Brain microvascular endothelial cell (primary cell): ENCODE measurements at places on chromosomes 3 and 15.

DNA sequence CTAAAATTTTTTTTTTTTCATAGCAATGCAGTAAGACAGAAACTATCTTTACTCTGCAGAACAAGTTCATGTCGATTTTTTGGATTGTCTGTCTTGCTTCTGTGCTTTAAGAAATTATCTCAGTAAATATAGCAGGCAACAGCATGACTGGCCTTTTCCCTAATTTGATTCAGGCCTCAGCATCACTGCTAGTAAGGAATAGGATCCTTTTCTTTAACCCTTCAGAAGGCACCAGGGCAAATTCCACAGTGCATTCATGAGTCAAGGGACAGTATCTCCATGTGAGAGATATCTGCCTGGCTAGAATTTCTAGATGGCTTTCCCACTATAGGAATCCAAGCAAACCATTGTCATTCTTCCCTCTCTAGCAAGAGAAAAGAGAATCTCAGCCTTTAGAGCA lies 71.4 kb downstream of the TIPARP start:
- DNase-seq, result no peak

DNA sequence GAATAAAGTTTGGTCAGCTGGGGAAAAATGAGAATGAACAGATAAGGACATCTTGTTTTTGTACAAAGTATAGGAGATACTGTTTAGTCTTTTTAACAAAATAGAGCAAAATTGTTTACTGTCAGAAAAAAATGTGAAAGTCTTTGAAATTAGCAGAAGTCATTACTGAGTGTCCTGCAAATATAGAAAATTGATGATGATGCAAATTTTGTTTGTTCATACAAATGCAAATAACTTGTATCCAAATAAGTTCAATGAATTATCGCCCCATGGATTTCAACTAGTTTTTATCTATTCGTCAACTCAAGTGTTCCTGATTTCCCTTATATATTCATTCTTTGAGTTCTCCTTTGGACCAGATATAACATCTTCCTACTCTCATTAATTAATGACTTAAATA lies 378.0 kb upstream of the SGO1 start:
- DNase-seq, result no peak

DNA sequence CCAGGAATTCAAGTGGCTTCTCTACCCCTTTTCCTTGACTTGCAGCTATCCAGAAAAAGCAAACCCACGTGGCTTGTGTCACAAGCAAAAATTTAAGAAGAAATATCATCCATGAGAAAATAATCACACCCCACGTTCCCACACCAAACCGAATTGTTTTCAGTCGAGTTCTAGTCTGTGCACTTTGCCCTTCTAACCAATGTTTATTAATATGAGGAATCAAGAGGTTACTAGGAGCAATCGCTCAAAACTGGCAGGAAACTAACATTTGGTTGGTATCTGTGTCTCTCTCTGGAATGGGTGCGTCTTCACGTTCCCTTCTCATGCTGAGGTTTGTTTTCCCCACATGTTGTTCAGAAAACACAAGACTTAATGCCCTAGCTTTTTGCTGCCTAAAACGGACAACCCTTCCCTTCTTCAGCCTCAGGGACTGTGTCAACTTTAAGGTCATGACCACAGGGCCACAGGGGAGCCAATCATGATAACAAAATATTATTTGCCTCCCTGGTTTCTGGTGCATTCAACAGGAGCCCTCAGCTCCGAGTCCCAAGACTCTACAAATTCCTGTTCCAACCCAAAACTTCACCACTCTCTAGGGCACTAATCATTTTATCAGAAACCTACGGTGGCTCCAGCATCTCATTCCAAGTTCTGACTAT lies 41.4 kb upstream of the LMCD1 start:
- DNase-seq, result no peak

DNA sequence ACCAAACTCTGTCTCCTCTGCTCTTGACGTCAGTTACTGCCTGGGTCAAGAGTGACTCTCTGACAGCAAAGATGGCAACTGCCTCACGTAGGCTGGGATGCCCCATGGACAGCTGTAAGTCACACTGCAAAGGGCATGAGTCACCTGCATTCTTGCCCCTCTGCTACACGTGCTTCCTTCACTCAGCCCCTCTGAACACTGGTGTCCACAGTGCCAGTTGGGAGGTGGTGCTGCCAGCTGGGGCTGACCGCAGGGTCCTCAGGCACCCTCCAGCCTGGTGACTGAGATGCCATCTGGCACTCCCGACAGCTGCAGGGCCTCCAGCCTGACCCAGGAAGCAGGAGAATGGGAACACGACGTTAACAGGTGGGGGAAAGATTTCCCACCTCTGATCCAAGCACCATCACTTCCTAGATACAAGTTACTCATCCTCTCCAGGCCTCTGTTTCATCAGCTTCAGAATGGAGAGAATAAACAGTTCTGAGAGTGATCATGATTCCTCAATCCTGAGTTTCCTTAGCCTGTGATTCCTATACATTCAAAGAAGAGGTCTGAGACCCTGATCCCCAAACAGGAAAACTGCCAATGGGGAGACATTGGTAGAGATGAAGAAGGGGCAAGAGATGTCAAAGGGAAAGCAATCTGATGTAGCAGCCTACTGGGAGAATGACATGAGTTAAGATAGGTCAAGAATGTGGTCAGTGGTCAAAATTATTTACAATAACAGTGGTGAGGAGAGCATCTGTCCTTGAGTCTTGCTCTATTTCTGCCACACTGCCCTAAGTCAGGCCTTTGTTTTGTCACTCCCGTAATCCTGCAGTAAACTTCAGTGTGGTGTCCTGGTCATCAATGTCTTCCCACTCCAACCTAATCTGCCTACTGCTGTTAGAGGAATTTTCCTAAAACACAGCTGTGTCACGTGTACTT lies 86.1 kb upstream of the BCL6 start:
- no peak for DNase-seq

DNA sequence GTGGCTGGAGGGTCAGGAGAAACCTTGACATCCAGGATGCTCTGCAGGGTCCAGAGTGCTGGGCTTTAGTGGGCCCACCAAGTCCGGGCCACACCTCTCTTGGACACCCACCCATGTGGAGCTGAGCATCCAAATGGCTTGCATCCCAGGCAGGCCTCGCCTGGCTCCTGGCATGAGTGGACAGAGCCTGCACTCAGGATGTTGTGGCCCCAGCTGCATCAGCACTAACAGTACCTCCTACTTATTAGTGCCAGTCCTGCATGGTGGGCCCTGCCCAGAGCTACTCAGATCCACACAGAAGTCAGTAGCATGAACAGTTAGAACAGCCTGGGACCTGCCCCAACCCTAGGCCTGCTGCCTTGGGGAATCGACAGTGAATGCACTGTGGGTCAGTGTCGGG lies 42.2 kb upstream of the MRPS22 start:
- no peak for DNase-seq
